ENCODE measurements at places on chromosomes 13 and 19.

DNA sequence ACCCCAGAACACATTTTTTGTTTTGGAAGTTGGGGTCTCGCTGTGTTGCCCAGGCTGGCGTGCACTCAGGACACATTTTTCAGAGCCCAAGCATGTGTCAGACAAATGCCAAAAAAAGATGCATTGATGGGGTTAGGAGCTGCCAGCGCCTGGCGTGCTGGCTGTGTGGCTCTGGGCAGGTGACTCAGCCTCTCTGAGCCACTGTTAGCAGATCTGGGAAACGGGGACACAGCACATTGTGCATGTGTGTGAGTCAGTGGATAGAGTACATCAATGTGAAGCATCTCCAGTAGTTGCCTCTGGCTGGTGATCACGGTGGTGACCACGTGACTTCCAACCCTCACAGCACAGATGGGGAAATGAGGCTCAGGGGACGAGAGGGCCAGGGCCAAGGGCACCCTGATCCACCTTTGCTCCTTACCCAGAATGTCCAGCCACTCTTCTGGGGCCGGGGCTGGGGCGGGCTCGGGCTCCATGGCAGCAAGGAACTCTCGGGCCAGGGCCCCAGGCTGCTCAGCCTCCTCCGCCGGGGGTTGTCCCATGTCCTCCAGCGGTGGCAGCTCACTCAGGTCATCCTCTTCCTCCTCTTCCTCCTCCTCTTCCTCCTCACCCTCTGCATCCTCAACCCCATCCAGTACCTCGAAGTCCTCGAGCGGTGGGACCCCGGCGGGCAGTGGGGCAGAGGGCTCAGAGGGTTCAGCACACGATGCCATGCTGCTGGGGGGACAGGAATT is 1.9 kb downstream of the FKBP8 start:
- no peak for DNase-seq

DNA sequence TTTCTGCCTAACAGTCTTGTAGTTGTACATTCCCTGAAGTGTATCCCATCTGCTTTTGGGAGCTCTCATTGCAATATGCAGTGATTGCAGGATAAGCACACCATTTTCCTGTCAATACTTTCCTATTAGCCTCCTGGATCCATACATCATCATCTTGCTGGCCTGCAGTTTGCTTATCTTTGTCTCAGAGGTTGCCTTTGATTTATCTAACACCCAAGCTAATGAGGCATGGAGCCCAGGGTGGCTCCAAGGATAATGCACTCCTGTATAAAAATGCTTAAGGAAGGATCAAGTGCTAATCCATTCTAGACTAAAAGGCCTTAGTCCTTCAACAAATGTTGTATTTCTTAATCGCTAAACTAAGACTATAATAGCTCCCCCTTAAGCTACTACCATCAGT is 161.6 kb upstream of the OBI1 start:
- no peak for DNase-seq

- DNase-seq, result no peak
Observed at GRCh38 chr13:67094952-67095351, 135.2 kb downstream of the PCDH9 start.

DNA sequence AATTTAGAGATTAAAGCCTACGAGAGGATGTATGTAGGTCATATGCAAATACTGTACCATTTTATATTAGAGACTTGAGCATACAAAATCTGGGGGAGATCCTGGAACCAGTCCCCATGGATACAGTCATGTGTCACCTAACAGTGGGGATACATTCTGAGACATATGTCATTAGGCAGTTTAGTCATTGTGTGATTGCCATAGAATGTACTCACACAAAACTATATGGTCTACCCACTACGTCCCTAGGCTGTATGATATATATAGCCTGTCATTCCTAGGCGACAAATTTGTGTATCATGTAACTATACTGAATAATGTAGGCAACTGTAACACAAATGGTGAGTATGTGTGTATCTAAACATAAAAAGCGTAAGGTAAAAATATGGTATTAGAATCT is 62.8 kb downstream of the WDFY2 start:
- DNase-seq, result no peak

GRCh38 chr19:23554548-23554947 is 132.5 kb downstream of the ZNF675 start:
- no peak for DNase-seq

DNA sequence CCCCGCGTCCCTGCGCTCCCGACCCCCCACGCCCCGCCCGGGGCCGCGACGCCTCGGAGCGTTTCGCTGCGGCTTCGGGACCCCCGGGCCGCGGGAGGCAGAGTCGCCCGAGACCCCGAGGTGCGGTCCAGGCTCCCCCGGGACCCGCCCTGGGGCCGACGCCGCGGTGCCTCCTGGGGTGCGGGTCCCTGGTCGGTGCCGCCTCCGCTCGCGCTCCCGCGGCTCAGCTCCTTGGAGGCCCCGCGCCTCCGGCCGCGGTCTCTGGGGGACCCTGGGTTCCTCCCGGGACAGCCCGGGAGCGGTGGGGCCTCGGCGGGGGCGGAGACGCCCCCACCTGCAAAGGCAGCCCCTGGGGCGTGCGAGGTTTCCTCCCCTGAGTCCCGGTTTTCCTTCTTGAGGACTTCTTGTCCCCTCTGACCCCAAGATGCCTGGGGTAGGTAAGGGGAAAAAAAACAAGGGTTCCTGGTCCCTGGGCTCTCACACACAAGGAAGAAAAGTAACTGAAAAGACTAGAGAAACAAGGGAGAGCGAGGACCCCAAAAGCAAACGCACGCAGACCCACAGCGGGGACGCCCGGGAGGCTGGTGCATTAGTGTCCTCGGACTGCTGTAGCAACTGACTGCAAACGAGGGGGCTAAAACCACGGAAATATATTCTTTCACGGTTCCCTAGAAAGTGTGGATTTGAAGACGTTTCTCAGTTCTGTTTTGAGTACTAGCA is 740 bp downstream of the ZNF555 start:
- no peak for DNase-seq

GRCh38 chr19:14265290-14266036 is 59.5 kb upstream of the ADGRL1 start:
- no peak for DNase-seq

GRCh38 chr13:71515744-71516038 is 351.3 kb downstream of the DACH1 start:
- DNase-seq, result no peak

GRCh38 chr13:100544866-100545683 is 43.5 kb downstream of the GGACT start:
- no peak for DNase-seq

DNA sequence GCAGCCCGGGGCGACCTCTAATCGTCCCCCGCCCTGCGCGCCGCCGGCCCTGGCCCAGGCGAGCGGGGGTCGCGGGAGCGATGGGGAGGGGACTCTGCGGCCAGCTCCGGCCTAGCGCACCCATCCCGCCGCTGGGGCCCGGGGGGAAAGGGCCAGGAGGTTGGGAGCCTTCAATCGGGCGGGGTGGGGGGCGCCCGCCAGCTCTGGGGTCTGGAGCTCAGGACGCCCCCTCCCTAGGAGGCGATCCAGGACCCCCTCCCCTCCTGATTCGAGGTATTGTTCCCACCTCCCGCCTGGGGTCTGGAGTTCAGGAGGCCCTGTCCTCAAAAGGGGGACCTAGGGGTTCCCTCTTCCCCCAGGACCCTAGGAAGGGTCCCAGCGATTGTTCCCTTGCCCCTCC is 430 bp downstream of the ZNF358 start:
- no peak for DNase-seq

GRCh38 chr13:94515374-94515773 is 35.9 kb upstream of the DCT start:
- DNase-seq, result no peak

GRCh38 chr13:101465877-101466276 is 13.4 kb downstream of the ITGBL1 start:
- DNase-seq, result no peak

DNA sequence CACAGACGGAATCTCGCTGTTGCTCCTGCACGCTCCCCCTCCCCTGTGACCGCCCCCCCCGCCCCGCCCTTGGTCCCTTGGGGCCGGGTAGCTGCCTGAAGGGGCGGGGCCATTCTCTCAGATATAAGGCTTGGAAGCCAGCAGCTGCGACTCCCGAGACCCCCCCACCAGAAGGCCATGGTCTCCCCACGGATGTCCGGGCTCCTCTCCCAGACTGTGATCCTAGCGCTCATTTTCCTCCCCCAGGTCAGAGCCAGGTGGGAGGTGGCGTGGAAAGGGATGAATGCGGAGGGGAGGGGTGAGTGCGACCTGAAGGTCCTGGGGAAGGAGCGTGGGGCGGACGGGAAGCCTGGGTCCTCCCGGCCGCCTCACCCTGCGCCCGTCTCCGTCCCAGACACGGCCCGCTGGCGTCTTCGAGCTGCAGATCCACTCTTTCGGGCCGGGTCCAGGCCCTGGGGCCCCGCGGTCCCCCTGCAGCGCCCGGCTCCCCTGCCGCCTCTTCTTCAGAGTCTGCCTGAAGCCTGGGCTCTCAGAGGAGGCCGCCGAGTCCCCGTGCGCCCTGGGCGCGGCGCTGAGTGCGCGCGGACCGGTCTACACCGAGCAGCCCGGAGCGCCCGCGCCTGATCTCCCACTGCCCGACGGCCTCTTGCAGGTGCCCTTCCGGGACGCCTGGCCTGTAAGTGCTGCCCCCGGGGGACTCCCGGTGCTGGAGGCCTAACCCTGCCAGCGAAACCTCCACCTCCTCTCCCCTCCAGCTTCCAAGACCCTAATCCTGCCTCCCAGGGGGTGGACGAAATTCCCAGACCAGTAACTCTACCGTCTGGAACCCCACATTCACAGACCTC is at the start of gene DLL3:
TSS of gene DLL3 (plus strand) at position 150 of the 845 bp plus-strand sequence. CDS start at position 178, 28 bp downstream.
- no peak for DNase-seq

DNA sequence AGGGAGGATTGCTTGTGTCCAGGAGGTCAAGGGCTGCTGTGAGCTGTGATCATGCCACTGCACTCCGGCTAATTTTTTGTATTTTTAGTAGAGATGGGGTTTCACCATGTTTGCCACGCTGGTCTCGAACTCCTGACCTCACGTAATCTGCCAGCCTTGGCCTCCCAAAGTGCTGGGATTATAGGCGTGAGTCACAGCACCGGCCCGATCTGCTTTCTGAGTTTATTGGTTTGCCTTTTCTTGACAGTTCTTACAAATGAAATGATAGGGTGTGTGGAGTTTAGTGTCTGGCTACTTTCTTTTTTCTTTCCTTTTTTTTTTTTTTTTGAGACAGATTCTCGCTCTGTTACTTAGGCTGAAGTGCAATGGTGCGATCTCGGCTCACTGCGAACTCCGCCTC is 848 bp downstream of the C19orf44 start:
- no peak for DNase-seq

DNA sequence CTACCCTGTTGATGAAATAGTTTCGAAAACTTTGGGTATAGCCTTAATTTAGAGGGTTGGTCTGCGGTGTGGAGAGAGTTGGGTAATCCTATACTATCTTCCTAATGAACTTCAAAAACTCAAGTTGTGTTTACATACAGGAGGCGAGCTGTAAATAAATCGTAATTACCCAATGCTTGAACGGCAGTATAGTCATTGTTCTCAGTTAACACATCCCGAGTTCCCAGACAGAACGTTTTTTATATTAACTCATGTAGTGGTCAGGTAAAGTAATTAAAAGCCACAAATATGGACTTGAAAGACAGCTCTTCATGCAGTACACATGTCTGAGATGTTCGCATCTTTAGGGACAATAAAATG is 1.5 kb downstream of the PDS5B start:
- DNase-seq, result no peak

DNA sequence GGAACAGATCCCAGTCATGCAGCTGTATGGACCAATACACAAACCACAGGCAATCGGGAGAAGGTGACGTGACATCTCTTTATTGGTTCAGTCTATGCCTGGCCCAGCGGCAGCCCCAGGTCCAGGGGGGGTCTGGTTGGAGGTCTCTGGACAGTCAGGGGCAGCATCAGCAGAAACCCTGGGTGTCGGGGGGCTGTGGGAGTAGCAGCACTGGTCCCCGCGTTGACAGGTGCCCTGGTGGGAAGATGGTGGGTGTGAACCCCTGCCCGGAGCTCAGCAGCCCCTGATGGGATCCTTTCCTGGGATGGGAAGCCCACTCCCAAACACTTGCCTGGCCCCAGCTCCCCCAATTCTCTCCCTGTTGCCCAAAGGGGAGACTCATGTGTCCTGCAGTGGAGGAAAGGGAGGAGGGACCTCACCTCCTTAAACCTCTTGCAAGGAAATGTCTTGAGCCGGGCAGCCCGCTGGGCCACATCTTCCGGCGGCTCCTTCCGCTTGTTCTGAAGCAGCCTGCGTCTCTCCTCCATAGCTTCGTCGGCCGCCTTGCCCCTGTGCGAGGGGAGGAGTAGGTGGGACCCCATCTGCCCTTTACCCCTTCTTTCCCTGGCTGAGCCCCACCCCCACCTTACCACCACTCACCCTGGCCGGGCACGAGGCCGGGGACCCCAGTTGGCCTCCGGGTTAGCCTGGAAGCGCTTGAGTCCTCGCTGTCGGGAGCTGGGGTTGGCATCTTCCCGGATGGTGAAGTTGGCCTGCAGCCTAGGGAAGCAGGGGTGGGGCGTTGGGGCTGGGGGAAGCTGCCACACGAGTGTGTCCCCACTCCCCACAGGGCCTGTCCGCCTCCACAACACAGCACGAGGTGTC is 2.4 kb upstream of the LYL1 start:
- no peak for DNase-seq

DNA sequence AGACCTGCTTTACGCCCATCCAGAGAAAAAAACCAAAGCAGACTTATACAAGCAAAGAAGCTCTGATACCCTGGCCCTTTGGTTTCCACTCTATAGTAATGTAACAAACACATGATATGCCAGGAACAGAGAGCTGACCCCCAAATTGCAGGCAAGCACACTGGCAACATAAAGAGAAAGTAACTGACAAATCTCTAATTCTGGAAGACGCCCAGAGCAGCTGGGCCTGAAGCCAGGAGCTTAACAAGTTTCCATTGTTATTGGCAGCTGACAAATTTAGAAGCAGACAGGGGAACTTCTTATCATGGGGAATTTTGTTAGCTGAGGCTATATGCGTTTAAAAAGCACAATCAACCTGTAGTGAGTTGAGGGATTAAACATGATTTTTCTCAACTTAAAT is 158.0 kb downstream of the DLEU7 start:
- no peak for DNase-seq

GRCh38 chr19:49741210-49741844 is 21.8 kb downstream of the TSKS start:
- no peak for DNase-seq

- no peak for DNase-seq
Observed at GRCh38 chr13:97348569-97349100, 85.3 kb upstream of the RAP2A start.

- DNase-seq, result no peak
Observed at GRCh38 chr13:77507931-77508776, 27.4 kb upstream of the SCEL start.

GRCh38 chr19:46065486-46066071 is 24.8 kb upstream of the IGFL4 start:
- DNase-seq, result no peak

DNA sequence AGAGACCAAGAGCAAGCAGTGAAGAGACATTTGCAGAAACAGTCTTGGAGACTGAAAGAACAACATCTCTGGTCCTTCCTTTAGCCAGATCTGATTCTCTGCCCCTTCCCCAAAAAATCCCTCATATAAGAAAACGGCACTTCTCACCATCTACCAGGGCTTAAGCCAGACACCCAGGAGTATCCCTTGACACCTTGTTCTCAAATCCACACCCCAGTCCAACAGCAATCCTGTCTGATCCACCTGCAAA is 1.7 kb upstream of the PLEKHG2 start:
- DNase-seq, result no peak
